Naive thymus-derived CD8-positive, alpha-beta T cell (primary cell): ENCODE measurements at places on chromosomes 3 and 15.

- H3K27me3 ChIP-seq, result no peaks in the 10 kb centered on the region
- no peak overlapping the region for H3K27ac ChIP-seq
- no peaks in the 10 kb centered on the region for H3K4me1 ChIP-seq
These were observed 32.0 kb downstream of the LSAMP start for GRCh38 chr3:116413319-116413718.

GRCh38 chr15:94620632-94621031, 389.3 kb downstream of the MCTP2 start:
- no peak overlapping the region for H3K4me3 ChIP-seq
- DNase-seq, result no peak
- no peaks in the 10 kb centered on the region for H3K36me3 ChIP-seq
- H3K27me3 ChIP-seq, result peaks cover 6% of the 10 kb centered on the region

GRCh38 chr15:72852273-72852672, 68.7 kb upstream of the ADPGK start:
- H3K27ac ChIP-seq, result no peak overlapping the region
- no peak overlapping the region for H3K4me3 ChIP-seq
- peaks cover 37% of the 10 kb centered on the region for H3K27me3 ChIP-seq

DNA sequence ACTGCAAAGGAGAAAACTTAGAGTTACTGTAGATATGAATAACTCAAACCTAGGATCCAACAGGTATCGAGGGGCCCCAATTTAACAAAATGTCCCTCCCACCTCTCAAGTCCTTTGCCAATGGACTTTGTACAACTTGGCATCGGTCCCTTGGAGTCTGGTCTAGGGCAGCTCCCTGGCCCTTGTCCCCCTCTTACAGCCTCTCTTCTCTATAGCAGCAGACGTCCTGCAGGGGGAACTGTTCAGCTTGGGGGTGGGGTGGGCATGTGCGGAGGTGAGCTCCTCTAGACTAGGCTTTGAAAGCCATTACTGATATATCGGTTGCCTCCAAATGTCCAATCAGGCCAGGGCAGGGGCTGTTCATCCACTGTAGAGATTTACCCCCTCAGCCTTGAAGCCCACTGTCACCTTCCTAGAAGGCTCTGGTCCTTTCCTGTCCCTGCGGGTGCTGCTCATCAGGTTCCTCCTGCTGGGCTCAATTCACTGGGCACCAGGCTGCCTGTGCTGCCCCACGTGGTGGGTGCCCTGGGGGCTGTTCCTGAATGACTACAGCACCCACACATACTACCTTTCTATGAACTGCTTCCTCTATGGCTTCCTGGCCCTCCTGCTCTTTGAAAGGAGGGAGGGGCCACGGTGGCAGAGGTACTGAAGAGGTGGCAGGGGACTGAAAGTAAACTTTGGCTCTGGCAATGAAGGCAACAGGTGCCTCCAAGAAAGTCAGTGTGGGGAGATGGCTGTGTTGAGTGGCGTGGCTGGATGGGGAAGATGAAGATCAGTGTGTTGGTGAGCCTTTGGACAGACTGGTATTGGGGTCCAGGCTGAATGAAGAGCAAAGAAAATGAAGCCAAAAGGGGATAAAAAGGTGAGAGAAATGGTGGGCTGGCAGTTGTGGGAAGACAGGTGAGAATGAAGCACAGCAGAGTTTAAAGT, 78.8 kb upstream of the MEX3B start:
- H3K27ac ChIP-seq, result no peak overlapping the region
- no peaks in the 10 kb centered on the region for H3K27me3 ChIP-seq
- H3K4me1 ChIP-seq, result peaks cover 7% of the 10 kb centered on the region
- peaks cover 47% of the 10 kb centered on the region for H3K36me3 ChIP-seq

- H3K4me3 ChIP-seq, result no peak overlapping the region
- H3K4me1 ChIP-seq, result no peaks in the 10 kb centered on the region
- no peak overlapping the region for H3K27ac ChIP-seq
- H3K27me3 ChIP-seq, result no peaks in the 10 kb centered on the region
- DNase-seq, result no peak
- H3K36me3 ChIP-seq, result no peaks in the 10 kb centered on the region
These were observed 15.4 kb downstream of the BCL2L10 start for GRCh38 chr15:52097180-52097579.

GRCh38 chr3:100954990-100955389, 38.2 kb downstream of the ABI3BP start:
- no peaks in the 10 kb centered on the region for H3K36me3 ChIP-seq
- DNase-seq, result no peak
- H3K4me1 ChIP-seq, result no peaks in the 10 kb centered on the region
- no peaks in the 10 kb centered on the region for H3K27me3 ChIP-seq
- H3K4me3 ChIP-seq, result no peak overlapping the region
- no peak overlapping the region for H3K27ac ChIP-seq

- no peak overlapping the region for H3K4me3 ChIP-seq
- no peaks in the 10 kb centered on the region for H3K27me3 ChIP-seq
- DNase-seq, result no peak
- no peak overlapping the region for H3K27ac ChIP-seq
- H3K36me3 ChIP-seq, result no peaks in the 10 kb centered on the region
These were observed 251.3 kb upstream of the GBE1 start for GRCh38 chr3:82012775-82013174.

GRCh38 chr3:123119802-123120201, 53.0 kb downstream of the PDIA5 start:
- no peak for DNase-seq
- no peak overlapping the region for H3K4me3 ChIP-seq
- H3K36me3 ChIP-seq, result peaks cover 5% of the 10 kb centered on the region

DNA sequence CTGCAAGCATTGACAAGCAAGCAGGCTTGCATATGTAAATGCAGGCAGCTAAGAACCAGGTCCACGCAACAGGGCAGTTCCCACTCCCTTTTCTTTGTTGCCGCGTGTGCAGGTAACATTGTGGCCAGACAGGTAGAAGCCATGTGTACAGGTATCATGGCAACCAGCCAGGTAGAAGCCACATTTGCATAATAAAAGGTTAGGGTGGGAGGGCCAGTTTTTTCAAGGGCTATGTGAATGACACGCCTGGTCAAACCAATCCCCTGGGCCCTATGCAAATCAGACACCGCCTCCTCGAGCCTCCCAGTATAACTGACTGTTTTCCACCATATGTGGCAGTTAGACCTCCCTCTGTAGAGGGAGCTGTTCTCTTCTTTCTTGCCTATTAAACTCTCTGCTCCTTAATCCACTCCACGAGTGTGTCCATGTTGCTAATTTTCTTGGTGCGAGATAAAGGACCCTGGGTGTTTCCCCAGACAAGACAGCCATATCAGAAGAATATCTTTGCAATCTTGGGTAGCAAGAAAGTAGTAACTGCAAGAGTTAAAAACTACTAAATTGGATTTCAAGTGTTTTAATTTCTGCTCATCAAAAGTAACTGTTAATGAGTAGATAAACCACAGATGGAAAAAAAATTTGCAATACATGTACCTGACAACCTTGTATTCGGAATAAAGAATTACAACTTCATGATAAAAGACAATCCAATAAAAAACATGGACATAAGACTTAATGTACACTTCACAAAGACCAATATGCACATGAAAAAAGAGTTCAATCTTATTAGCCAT, 21.8 kb downstream of the PCOLCE2 start:
- H3K27ac ChIP-seq, result no peak overlapping the region
- H3K4me3 ChIP-seq, result no peak overlapping the region
- DNase-seq, result no peak
- peaks cover under 1% of the 10 kb centered on the region for H3K27me3 ChIP-seq

- no peak overlapping the region for H3K4me3 ChIP-seq
- no peak overlapping the region for H3K27ac ChIP-seq
- no peaks in the 10 kb centered on the region for H3K4me1 ChIP-seq
- H3K27me3 ChIP-seq, result peaks cover 9% of the 10 kb centered on the region
- DNase-seq, result no peak
These were observed 40.6 kb downstream of the ARHGEF26 start for GRCh38 chr3:154161806-154162205.

- no peak overlapping the region for H3K27ac ChIP-seq
- no peaks in the 10 kb centered on the region for H3K36me3 ChIP-seq
- no peaks in the 10 kb centered on the region for H3K4me1 ChIP-seq
- H3K4me3 ChIP-seq, result no peak overlapping the region
- no peak for DNase-seq
These were observed 112.5 kb downstream of the TOP2B start for GRCh38 chr3:25552251-25552650.

DNA sequence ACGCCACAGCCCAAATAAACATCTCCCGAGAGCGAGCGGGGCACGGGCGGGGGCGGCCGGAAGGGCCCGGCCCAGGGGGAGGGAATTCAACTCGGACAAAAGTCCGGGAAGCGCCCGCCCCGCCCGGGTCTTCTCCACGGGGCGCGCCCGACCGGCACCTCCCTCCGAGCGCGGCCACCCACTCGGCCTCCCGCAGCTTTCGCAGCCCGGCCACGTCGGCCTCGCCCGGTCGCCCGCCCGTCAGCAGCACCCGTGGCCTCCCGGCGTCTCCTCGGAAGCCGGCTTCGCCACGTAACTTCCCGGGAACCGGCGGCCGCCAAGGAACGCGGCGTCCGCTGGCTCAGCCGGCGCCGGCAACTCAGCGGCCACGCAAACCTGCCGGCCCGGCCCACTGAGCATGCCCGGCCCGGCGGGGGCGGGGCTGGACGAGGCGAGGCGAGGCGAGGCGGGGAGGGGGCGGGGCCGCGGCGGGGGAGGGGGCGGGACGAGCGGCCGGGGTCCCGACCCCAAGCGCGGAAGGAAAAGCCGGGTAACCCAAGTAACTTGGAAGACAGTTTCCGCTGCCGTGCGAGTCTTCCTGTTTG, at the start of gene TJP1:
TJP1 (minus strand) TSS at position 369 of the 584 bp plus-strand sequence. CDS start 440 bp downstream, outside the sequence.
- H3K27ac ChIP-seq, result no peak within 1 kb of the TSS
- H3K4me3 ChIP-seq, result peak within 1 kb of the TSS; percentile 57
- H3K36me3 ChIP-seq, result peaks cover 11% of the 10 kb centered on the region
- H3K27me3 ChIP-seq, result peaks cover 62% of the 10 kb centered on the region
- peaks cover 29% of the 10 kb centered on the region for H3K4me1 ChIP-seq

DNA sequence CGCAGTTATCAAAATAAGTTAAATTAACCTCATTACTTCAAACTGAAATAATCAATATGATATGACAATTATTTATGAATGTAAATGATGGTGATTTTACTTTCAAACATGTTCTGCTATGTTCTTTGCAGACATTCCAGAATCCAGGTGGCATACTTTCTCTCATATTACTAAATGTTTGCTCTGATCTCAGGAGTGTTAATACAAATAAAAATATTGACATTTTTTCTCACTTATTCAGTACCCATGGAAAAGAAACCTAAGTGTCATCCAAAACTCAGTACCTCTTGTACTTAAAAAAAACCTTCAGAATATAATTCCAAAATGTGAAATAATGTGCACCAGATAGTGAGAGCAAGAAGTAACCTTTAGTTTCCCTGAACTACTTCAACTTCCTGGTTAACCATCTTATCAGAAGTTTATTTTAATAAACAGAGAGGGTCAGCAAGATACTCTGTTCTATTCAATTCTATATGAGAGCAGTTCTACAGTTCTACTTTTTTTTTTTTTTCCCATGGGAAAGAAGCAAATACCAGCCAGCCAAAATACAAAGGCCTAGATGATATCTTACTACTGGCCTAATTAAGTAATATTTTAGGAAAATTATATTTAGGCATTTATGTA, 494.1 kb downstream of the MECOM start:
- peaks cover 21% of the 10 kb centered on the region for H3K27me3 ChIP-seq
- no peaks in the 10 kb centered on the region for H3K36me3 ChIP-seq
- H3K4me1 ChIP-seq, result no peaks in the 10 kb centered on the region
- no peak for DNase-seq
- H3K27ac ChIP-seq, result no peak overlapping the region

GRCh38 chr3:146274833-146275232, 23.9 kb upstream of the PLSCR4 start:
- peaks cover 6% of the 10 kb centered on the region for H3K27me3 ChIP-seq
- no peaks in the 10 kb centered on the region for H3K36me3 ChIP-seq
- H3K27ac ChIP-seq, result no peak overlapping the region
- H3K4me3 ChIP-seq, result no peak overlapping the region
- no peaks in the 10 kb centered on the region for H3K4me1 ChIP-seq

DNA sequence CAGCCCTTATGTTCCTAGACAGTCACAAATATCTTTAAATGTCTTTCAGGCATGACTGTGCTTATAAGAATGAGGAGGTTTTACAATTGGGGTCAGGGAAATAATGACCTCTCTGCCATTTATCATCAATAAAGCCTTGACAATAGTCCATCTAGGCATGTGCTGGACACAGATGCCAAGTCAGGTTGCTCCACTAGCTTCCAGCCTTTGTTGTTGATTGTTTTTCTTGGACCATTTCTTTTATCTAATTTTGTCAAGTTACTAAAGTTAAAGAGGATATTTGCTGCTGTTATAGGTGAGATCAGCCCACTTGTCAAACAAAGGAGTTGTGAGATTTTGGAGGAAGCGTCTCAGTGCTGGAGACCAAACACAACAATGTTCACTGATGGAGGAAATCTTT, 628.0 kb downstream of the ROBO2 start:
- DNase-seq, result no peak
- H3K27me3 ChIP-seq, result no peaks in the 10 kb centered on the region
- H3K4me3 ChIP-seq, result no peak overlapping the region
- no peaks in the 10 kb centered on the region for H3K36me3 ChIP-seq

DNA sequence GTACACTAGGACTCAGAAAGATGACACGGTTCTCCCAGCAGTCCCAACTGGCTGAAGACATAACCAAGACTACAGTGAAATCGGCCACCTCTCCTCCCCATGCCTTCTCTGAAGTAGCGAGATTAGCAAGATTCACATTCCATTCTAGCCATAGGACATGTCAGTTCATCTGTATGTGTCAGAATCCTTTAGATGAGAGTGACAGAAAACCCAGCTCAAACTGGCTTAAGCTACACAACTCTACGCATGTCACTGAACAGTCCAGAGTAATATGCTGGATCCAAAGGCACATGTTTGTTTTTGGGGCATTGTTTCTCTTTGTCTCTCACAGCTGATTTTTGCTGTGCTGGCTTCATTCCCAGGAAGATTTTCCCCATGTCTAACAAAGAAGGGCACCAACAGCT, 75.8 kb downstream of the RARB start:
- no peaks in the 10 kb centered on the region for H3K4me1 ChIP-seq
- no peaks in the 10 kb centered on the region for H3K36me3 ChIP-seq
- DNase-seq, result no peak
- no peak overlapping the region for H3K27ac ChIP-seq

DNA sequence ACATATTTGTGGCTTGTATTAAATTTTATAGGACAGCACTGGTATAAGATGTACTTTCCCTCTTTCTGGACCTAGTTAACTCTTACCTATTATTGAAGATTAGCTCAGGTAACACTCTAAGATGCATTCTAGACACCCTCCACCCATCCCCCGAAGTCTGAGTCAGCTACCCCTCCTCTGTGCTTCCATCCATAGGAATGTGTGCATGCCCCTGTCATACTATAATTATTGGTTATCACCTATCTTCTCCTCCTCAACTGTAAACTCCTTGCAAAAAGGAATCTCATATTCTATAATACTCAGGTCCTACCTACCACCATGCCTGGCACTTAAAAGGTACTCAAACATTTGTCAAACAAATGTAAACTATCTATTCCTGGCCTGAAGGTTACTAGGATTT, 3.0 kb downstream of the PEAK1 start:
- no peak overlapping the region for H3K4me3 ChIP-seq
- no peaks in the 10 kb centered on the region for H3K36me3 ChIP-seq

GRCh38 chr3:127817406-127817841, 4.9 kb downstream of the MGLL start:
- peaks cover 14% of the 10 kb centered on the region for H3K27me3 ChIP-seq
- DNase-seq, result no peak
- H3K4me1 ChIP-seq, result peaks cover 5% of the 10 kb centered on the region
- H3K27ac ChIP-seq, result no peak overlapping the region
